ENCODE measurements at places on chromosomes 11 and 22.

DNA sequence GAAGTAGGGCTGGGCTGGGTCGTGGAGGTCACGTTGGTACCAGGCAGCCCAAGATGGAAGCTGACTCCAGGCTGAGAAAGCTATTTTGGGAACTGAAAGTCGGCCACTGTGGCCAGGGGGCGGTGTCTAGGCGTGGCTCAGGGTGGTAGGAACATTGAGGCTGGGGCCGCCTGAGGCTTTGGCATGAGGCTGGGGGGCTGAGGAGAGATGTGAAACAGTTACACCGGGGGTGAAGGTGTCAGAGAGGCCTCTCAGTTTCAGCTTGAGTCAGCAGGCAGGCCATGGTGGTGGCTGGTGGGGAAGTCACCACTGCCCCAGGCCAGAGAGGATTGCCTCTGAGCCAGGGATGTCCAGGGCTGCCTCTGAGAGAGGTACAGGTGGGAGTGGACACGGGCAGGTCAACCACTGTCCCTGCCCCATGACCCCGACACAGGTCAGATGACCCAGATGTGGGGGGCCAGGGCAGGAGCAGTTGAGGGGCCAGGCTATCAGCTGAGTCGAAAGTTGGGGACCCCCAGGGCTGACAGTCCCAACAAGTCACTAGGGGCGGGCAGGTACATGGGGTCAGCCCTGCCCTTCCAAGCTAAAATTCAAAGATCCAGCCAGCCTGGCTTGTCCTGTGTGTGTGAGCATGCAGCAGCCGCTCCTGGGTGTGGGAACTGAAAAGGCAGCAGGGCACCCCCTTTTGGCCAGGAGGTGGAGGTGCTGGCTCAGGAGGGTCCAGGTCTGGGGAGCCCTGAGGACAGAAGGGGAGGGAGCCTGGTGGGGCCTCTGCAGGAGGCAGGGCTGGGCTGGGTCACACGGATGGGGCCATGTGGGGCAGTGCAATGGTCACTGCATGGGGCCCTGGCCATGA lies 7.2 kb downstream of the KCNK7 start:
- DNase-seq, result peak; percentile 83

DNA sequence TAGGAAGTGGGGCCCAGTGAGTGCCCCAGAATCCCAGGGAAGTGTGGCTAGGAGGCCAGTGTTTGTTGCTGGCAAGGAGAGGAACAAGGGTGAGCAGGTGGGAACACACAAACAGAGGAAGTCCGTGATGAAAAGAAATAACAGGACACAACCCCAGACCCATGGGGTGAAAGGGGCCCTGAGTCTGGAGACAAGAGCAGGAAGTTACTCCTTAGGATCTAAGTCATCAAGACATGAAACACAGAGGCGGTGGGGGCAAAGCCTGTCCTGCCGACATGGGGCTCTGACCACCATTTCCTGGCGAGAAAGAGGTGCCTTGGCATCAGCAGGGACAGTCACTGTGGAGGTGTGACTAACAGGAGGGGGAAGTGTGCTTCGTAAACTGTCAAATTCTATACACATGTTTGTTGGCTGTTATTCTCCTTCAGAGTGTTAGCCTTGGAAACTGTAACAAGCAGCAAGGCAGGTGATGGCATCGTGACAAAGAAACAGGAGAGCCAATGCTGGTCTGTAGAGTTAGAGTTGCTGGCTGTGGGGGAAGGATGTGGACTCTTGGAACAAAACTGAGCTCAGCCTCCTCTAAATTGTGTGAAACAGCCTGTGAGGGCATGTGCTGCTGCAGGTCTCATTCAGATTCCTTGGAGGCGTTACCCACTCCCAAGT lies 21.7 kb downstream of the CHST1 start:
- no peak for DNase-seq

- peak; percentile 34 for DNase-seq
Observed at GRCh38 chr11:83002053-83002452, 69.6 kb downstream of the RAB30 start.

DNA sequence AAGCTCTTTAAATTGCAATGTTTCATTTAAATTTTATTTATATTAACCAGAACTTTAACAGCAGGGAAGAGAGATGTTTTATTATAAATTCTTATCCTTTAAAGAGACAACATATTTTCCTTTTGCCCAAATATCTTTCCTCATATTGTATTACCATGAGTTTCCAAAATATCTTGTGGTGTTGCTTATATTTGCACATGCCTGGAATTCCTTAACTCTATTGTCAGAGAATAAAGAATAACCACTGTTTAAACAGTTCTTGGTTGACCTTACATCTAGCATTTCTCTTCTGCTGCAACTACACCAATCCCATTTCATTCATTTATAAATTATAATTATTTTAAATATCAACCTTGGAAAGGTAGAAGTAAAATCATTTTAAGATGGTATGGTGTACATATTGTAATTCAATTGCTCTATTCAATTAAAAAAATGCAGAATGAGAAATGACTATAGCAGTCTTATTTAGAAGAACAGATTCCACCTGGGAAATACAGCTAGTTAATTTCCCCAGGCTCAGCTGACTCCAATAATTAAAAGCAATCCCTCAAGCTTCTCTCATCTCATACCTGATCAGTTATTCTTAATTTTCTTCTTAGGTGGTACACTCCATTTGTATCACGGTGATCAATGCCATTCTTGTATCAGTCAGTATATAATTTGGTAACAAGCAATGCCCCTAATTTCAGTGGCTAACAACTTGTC lies 923.3 kb downstream of the KCNA4 start:
- DNase-seq, result no peak

DNA sequence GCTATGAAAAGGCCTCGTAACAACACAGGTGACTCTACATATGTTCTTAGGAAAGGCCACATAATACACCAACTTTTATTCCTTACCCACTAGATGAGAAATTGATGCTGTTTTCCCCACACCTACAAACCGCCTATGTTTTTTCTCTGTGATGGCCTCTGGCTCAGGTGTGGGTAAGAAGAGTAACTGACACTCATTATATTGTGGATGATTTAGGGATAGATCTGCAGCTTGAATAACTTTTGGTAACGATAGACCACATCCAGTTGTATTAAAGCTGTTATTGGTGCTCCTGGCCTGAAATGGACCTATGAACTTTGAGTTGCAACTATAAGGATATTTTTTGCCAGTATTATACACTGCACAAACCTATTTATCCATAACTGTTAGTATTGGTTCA lies 3.6 kb downstream of the LDHA start:
- no peak for DNase-seq
